ENCODE measurements at places on chromosomes 1 and 21.

- no peak for DNase-seq
Measured at GRCh38 chr1:31507676-31508530, 68.4 kb upstream of the TINAGL1 start.

GRCh38 chr1:191222206-191222605 is 744.5 kb upstream of the BRINP3 start:
- no peak for DNase-seq

DNA sequence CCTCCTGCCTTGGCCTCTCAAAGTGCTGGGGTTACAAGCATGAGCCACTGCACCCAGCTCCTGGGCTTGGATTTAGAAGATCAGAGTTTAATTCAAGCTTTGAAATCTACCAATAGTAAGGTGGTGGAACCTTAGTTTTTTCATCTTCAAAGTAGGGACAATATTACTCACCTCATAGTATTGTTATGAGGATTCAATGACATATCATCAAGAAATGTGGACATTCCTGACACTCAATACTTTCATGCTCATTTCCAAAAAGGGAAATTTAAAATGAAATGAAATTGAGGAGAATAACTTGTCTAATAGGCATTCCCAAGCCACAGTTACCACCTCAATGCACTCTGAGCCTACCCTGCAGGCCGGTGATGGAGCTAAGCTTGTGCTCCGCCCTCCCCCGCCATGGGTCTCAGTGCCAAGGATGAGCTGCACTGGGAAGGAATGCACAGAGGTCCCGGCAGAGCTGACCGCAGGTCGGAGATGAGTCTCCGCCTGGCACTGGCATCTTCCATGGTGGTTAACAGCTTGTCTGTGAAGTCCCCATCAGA is 56.5 kb upstream of the BCAR3 start:
- DNase-seq = no peak

DNA sequence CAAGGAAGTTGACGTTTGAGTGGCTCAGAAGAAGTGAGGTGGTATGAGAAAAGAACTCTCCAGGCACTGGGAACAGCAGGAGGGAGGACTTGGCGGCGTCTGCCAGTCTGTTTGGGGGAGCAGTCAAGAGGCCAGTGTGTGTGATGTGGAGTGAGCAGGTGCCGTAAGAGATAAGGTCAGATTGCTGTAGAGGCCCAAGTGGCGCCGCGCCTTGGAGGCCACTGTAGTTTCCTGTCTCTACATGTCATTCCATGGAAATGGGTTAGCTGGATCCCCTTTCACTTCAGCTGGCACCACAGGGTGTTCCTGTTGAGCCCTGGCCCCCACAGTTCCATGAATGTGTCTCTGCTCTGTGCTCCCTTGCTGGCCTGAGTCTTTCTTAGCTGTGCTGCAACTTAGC is 35.5 kb upstream of the PTPRF start:
- DNase-seq = no peak

DNA sequence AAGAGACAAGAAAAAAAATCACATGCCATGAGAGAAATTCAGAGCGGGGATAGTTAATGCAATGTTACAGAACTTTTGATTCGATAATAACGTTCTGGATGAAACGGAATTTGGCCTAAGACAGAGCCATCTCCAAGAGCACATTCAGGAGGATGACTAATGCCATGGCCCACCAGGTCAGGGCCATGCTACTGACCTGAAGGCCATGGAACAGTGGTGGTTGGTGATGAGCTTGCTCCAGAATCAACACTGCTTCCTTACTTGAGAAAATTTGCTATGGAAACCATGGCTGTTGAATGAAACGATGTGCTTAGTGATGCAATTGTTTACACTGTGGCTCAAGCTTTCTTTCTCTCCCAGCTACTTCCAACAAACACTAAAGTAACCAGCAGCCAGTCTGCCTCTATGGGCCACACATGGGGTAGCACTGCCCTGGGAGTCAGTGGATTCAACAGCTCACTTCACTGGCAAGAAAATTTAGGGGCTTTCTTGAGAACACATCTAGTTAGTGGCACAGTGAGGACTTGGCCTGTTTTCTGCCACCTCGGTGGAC is 299.1 kb downstream of the PCP4 start:
- no peak for DNase-seq

- DNase-seq = no peak
Measured at GRCh38 chr1:237041795-237042525, at the start of gene RYR2. RYR2 (plus strand) TSS chr1:237042184; CDS start chr1:237042522, 338 bp downstream.

DNA sequence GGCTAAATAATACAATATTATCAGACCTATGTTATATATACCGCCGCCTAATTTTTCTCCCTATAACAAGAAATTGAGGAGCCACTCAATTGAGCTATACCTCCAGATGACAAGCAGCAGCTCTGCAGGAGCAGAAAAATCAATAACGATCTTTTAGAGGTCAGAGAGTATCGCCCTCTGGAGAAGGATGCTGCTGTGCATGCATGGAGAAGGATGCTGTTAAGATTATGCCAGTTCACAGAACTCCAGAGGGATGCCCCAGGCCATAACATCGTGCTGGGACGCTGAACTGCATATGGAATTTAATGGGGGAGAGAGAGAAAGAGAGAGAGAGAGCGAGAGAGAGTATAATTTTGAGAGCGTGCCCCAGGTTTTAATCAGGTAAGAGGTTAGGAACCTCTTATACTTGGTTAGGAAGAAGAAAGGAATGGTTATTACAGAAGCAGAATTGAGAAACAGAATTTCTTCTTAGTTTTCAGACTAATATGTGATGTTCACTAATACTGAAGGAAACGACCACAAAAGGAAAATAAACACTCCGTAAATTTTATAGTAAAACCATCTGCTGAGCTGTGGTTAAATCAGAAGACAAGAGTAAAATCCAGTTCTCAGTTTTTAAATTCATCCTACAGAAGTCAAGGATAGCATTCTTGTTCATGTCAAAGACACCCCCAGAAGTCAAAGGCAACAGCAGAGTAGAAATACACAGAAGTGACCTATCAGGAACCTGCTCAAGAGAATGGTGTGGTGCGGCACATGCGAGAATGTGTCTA is 111.1 kb downstream of the SMYD2 start:
- DNase-seq = no peak

GRCh38 chr1:221708076-221708571 is 33.8 kb downstream of the DUSP10 start:
- peak; percentile 66 for DNase-seq

DNA sequence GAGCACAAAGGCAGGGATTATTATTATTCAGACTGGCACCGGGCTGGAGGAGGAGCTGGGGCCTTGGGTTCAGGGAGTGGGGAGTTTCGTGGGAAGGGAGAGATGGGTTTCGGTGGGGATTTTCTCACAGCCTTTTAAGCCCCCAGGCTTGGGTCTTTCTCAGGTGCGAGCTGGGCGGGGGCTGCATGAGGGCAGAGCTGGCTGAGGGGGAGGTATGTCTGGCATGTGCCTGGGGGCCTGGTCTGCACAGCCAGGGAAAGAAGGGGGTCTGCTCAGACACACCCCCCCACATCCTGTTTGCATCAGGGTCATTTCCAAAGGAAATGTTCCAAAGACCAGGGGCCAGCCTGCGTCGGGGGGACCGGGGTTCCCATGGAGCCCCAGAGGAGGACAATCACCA is 21.6 kb downstream of the GRHL3 start:
- no peak for DNase-seq

- DNase-seq = no peak
Measured at GRCh38 chr21:40158366-40158765, 291.1 kb downstream of the PCP4 start.

DNA sequence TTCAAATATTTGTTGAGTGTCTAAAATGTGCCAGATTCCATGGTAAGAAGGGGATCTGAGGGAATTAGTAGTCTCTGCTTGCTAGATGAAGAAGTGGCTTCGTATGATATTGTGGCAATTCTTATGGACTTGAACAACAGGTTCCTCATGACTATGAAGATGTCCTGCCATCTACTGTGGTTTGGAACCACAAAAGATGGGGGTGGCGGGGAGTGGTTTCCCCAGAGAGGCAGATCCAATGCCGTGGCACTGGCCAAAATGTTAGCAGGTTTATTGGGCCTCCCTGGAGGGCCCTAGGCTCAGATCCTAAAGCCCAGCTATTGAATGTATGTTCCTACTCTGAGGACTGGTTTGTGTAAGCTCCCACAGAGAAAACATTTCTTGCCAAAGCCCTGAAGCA is 120.8 kb downstream of the RGS2 start:
- no peak for DNase-seq

- DNase-seq = no peak
Measured at GRCh38 chr1:207015791-207016190, 16.8 kb downstream of the C1orf116 start.

DNA sequence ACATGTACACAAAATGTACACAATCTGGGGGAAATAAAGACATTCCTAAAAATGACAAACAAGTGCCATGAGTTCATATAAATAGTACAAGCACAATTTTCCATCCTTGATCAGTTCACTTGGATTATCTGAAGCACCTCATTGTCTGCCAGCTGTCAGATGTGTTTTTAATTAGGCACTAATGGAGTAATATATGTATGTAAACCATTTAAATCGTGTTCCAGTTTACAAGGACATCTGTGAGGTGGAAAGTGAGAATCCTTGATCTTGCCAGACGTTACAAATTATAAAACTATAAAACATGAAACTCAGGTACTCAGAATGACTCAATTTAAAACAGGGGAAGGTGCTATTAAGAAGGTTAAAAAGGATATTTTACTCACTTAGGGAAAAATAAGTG is 1312.2 kb downstream of the PLA2G4A start:
- no peak for DNase-seq

DNA sequence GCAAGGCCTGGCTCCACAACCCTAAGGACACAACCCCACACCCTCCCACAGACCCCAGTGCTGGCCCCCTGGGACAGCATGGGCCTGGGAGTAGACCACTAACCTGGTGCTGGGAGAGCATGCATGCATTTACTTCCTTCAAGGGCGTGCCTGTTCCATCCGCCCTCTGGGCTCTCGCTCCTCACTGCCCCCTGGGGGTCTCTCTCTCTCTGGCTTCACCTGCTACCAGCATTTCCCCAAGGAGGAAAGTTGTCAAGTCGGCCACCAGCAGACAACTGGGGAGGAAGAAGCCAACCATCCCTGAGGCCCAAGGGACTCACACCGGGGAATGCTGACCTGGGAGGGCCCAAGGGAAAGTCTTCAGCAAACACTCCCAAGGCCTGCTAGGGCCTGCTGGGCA is 6.5 kb downstream of the LRP8 start:
- no peak for DNase-seq

GRCh38 chr1:194268839-194269238 is 1082.4 kb upstream of the B3GALT2 start:
- DNase-seq = no peak

DNA sequence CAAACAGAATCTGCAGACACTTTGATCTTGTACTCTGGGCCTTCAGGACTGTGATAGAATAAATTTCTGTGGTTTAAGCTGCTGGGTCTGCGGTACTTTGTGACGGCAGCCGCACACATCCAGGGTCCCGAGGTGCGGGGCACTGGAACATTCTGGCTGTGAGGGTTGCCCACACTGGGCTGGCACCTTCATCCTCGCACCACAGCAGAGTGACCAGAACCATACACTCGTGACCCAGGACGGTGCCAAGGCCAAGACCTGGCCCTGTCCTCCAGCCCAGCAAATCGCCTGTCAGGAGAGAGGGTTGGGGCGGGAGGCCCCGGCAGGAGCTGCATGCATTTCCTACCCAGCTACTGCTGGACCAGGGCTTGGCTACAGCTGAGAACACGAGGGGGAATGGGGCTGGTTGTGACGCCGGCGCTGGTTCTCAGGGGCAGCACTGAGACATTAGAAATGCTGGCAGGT is 2.6 kb upstream of the FTCD start:
- no peak for DNase-seq

DNA sequence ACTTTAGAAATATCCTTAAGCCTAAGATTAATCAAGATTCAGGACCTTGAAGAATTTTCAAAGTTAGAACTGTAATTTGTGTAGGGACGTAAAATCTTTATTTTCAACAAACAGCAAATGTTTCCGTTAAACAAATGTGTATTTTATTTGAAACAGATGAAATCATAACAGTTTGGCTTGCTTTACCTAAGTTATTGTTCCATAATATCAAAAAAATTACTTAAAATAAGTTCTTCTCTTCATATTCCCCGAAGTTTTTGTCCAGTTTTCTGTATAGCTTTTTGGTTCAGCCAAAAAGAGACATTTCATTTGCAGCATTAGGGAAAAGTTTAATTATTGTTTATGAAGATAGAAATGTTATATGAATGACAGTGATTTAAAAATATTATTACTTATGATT is 100.1 kb downstream of the NFIA start:
- DNase-seq = no peak

- no peak for DNase-seq
Measured at GRCh38 chr1:154751690-154752089, 118.4 kb downstream of the KCNN3 start.

- no peak for DNase-seq
Measured at GRCh38 chr1:94013367-94013878, 104.2 kb upstream of the GCLM start.

DNA sequence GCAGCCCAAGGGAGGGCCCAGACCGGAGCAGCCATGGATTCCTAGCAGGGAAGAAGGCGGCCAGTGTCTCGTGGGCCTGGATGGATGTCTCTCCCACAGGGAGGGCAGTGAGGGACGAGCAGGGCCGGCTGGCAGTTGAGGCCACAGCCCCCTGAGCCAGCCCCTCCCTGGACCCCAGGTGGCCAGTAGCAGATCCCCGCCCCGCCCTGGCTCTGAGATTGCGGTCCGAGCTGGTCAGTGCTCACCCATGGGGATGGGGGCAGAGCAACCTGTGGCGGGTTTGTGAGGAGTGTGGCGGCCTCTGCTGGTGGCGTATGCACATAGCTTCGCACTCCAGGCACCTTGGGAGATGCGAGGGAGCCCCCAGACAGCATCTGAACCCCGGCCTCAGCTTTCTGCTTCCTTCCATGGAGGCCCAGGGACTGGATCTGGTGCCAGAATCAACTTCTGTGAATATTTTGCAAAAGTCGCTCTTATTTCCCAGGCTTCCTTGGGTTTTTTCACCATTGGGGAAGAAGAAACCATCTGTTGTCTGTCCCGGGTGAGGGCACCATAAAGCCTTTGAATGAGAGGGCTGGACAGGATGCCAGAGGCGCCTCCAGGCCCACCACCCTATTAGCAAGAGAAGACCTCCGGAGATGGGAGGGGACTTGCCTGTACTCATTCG is 8.4 kb upstream of the KCNN3 start:
- peak; percentile 68 for DNase-seq

GRCh38 chr1:102852613-102853012 is 255.7 kb downstream of the COL11A1 start:
- no peak for DNase-seq

- DNase-seq = no peak
Measured at GRCh38 chr1:150512846-150513245, 2.7 kb upstream of the FALEC start.

DNA sequence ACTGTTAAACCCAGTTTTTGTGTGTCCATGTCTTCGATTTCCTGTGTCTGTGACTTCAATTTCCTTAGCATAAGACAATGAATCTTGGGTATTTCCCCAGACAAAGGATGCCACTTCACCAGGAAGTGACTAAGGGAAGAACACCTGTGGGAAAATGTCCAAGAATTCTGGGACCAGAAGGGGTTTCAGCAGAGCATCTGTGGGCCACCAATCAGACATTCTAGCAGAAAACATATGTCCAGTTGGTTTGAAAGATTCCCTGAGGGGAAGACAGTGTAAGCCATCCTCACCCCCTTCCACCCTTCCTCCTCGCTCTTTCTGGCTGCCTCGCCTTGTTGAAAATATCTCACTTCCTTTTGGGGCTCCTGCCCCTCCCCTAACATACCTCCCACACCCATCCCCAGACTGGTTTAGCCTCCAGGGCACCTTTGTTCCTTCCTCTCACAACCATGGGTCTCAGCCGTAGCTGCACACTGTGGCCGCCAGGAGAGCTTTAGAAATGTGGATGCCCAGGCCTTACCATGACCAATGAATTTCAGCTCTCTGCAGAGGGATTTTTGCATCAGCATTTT is 25.5 kb upstream of the IFNAR1 start:
- DNase-seq = peak; percentile 60

GRCh38 chr1:228077565-228078330 is 4.8 kb upstream of the ARF1 start:
- DNase-seq = no peak

All from CD4-positive, alpha-beta T cell treated with Interferon gamma for 1 hour (primary cell).